ENCODE measurements at places on chromosomes 16 and 17. TPM values are rescaled to one million over a fixed set of nuclear protein-coding genes. Genes with fewer than 3 reads are reported as not detected.

DNA sequence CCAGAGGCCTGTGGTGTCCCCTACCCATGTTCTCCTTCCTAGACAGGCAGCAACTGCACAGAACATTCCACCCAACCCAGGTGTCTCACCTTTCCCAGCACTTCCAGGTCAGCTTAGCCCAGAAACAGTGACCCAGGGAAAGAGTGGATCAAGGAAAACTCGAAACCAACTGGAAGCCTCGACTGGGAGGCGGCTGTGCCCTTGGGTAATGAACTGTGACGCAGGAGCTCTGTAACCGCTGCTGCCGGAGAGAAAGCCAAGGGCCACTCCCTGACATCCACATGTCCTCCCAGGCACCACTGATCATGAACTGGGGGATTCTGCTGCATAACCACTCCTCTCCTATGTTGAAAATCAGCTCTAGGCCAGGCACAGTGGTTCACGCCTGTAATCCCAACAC is 34.4 kb downstream of the WDR59 start:
- no peak for DNase-seq

DNA sequence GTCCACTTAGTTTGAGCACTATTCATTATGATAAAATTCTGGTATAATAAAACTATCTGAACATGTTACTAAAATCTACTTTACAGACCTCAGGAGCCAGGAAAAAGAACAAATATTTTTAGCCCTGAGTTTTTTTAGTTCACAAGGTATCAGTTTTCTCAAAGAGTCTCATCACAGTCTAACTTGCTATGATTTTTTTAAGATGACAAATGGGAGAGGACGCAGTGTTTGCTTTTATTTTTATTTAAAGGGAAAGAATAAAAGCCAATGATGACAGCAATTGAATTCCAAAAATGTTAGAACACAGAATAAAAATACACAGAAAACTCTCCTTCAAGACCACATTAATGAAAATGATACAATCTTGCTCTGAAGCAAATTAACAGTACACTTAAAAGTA is 7.4 kb downstream of the MED13 start:
- DNase-seq = no peak

DNA sequence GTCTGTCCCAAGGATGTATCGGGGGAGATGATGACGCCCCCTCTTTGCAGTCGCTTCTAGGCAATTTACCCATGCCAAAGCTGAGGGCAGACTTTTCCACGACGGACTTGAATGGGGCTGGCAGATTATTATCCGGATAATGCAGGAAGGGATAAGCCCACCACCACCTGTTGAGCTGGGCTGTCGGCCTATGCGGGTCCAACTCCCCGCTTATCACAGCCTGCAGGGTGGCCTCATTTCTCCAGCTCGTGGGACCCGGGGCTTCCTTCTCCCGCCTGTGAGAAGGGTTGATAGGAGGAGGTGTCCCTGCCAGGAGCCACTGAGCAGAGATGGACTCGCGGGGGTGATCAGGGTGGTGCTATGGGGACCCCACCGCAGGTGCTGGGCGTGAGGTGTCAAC is 559 bp downstream of the CACNG5 start:
- DNase-seq = no peak

GRCh38 chr16:27208796-27209195 is 5.5 kb downstream of the KDM8 start:
- DNase-seq = no peak

GRCh38 chr16:72875291-72876031 is 172.5 kb downstream of the ZFHX3 start:
- DNase-seq = no peak

GRCh38 chr16:62019851-62020250 is 16.4 kb downstream of the CDH8 start:
- no peak for DNase-seq

DNA sequence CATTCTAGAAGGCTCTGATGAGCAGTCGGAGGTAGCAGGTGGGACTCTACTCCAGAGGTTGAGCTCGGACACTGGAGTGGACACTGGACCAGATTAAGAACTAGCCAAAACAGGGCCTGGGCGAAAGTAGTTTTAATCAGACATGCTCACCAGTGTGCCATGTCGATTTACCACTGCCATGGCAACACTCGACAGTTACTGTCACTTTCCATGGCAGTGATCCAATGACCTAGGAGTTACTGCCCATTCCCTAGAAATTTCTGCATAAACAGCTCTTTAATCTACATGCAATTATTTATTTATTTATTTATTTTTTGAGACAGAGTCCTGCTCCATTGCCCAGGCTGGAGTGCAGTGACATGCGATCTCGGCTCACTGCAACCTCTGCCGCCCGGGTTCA is 7.2 kb upstream of the METTL9 start:
- DNase-seq = no peak

DNA sequence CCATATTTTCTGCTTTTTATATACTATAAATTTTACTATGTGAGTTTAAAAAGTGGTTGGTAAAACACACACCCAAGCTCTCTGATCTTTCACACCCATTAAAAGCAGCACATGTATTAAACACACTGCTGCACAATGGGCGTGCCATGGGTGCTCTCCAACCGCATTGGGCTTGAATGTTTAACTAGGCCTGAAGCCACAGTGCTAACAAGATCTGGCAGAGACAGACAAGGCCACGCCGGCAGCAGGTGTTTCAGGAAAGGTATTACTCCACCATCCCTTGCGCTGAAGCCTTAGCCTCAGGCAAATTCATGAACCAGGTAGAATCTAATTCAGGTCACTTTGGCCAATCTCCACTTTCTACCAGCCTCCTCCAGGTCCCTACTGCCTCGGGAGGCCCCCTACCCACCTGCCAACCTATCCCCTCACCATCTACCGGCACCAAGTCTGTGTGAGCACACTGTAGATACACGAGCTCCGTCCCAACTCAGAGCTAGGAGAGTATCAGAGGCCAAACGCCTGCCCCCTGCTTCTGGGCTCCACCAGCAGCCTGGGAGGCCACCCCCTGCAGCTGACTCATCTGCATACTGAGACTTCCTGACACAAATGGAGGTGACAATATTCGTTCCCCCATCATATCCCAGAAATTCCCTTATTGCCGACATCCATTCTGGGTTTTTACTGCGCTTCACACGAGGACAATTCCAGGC is 95.0 kb downstream of the ADCY9 start:
- DNase-seq = peak; percentile 55

- DNase-seq = no peak
Measured at GRCh38 chr17:35825206-35825605, 15.9 kb downstream of the TAF15 start.

The UBE2G1 gene
- total RNA-seq = 57.3 TPM

Data from kidney epithelial cell (primary cell).